ENCODE measurements at places on chromosomes 3 and 15.
A peak's percentile ranks its signal among the peaks of the same experiment; 100 is the strongest.

DNA sequence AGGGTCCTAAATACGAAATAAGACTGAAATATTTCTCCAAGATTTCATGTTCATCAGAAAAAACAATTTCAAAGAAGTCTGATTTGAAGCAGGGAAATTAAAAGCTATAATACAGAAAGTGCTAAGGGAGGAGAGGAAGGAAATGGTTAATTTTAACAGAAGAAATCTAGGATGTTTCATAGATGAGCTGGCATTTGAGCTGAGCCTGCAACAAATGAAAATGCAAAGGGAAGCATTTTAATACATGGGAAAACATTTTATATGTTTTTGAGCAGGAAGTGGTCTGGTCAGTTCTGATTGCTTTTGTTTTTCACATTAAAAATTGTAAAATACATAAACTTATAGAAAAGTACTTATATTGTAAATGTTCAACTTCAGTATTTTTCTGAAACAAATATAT lies 17.2 kb upstream of the RAP2B start:
- DNase-seq = no peak

- DNase-seq = no peak
Measured at GRCh38 chr15:48421362-48421761, 90.1 kb downstream of the DUT start.

GRCh38 chr3:73624821-73625665 lies at the start of gene PDZRN3:
TSS of gene PDZRN3 (minus strand) at chr3:73624941.
- peak; percentile 76 for DNase-seq

- no peak for DNase-seq
Measured at GRCh38 chr15:67290319-67290718, 35.7 kb downstream of the IQCH start.

DNA sequence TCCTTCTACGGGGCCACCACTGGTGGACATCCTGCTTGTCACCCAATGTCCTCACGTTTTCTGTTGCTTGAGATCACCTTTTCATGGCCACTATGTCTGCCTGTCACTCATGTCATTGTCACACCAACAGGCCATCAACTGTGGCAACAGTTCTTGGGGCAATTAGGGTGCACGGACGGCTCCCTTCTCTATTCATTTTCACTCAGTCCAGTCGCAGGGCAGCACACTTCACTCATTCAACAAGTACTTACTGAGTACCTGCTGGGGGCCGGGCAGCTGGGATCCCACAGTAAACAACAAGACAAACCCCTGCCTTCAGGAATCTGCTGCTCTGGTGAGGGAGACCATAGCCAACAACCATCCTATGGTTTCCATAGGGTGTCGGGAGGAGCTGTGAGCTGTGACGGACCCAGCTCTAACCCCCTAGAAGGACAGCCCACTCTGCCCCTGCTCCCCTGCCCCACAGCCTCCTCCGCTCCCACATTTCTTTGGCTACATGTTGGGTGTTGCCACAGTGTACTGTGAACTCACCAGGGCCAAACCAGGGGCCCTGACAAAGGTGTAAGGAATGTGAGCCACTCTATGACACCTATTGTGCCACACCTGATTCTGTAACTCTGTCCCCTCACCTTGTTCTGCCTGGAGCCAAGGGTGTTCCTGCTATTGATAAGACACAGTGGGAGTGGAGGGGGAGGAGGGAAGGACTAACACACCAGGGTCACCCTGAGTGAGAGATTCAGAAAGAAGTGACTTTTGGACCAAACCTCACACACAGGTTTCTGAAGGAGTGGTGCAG lies 1.9 kb downstream of the VILL start:
- DNase-seq = no peak

DNA sequence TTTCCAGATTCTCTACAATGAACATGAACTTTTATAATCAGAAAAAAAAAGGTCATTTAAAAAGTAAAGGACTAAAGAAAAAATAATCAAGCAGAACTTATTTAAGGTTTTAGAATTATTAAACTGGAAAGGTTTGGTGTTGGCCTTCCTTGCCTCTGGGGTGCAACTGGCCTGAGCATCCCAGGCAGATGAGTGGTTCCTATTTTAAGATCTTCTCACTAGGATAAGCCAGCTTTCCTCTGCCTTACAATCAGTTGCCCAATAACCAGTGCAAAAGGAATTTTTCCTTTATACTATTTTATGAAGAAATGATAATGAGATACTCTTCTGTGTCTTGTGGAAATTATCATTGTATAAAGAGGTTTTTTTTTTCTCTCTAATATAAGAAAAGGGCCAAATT lies 56.6 kb downstream of the SEC22A start:
- DNase-seq = no peak

GRCh38 chr3:61060411-61060861 lies 190.8 kb downstream of the FHIT start:
- DNase-seq = peak; percentile 26

DNA sequence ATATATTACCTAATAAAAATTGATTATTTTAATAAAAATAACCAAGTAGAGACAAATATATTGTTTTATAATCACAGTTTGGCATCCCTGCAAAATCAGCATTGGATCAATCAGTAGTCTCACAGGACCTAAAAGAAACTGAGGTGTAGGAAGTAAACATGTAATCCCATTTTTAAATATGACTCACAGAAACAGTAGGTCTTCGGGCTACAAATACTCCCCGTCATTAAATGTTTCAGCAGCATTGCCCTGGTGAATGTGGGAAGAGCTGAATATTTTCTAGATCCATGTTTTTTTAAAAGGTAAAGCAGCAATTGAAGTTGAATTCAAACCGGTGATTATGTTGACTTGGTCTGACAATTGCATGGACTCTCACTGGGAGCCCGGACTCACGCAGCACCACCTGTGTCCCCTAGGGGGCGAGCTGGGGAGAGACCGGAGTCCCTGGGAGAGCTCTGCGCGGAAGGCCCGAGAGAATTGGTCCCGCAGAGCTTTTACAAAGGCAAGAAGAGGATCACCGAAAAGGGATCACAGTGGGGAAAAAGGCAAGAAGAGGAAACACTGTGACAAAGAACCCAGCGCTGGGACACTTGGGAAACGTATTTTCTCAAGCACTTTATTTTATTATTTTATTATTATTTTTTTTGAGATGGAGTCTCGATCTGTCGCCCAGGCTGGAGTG lies 17.2 kb upstream of the USP3 start:
- DNase-seq = peak; percentile 94

GRCh38 chr15:99010768-99011167 lies 3.2 kb upstream of the PGPEP1L start:
- DNase-seq = no peak

GRCh38 chr3:126125341-126125740 lies 41.4 kb upstream of the SLC41A3 start:
- DNase-seq = no peak

GRCh38 chr3:90184861-90185260 lies 1077.4 kb downstream of the EPHA3 start:
- no peak for DNase-seq

GRCh38 chr3:14819671-14820070 lies 909 bp downstream of the FGD5 start:
- DNase-seq = no peak

DNA sequence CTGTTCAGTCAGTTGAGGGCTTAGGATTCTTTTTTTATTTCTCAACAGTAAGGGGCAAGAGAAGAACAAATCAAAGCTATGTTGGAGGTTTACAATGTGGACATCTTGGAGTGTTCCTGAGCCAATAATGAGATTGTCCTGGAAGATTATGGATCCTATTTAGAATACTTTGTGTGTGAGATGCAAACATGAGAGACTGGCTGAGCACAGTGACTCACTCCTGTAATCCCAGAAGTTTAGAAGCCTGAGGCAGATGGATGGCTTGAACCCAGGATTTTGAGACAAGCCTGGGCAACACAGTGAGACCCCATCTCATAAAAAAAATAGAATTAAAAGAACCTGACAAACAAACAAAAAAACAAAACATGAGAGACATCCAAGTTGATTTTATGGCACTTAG lies 351.6 kb downstream of the GAP43 start:
- no peak for DNase-seq

DNA sequence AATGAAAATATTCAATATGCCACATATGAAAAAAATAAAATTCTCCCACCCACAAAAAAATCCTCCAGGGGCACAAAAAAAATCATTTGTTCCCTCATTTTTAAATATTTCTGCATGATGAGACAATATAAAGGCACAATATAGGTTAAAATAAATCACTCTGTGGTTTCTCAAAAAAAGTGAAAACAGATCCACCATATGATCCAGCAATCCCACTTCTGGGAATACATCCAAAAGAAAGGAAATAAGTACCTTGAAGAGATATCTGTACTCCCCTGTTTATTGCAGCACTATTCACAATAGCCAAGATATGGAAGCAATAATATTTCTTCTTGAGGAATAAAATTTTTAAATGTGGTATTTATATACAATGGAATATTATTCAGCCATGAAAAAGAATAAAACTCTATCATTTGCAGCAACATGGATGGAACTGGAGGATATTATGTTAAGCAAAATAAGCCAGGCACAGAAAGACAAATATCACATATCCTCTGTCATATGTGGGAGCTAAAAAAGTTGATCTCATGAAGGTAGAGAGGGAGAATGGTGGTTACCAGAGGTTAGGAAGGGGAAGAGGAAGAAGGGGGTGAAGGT lies 1.5 kb downstream of the ATP8B4 start:
- DNase-seq = no peak

GRCh38 chr15:33168444-33168843 lies 26.1 kb downstream of the FMN1 start:
- no peak for DNase-seq

DNA sequence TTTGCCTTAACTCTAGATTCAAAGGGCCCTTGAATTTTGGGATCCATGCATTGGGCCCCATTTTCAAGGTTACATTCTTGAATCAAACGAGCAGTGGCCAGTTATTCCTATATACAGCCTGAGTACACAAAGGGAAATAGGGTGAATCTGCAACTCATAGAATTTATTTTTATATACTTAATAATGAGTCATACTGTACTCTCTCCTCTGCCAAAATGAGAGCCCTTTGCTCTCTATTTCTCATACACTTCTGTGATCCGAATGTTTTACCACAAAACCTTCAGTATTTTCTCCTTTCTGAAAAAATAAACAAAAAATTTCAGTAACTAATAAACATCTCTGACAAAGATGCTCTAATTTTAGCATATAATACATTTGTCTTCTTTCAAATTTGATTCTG lies 116.7 kb downstream of the SERPINI1 start:
- DNase-seq = no peak

DNA sequence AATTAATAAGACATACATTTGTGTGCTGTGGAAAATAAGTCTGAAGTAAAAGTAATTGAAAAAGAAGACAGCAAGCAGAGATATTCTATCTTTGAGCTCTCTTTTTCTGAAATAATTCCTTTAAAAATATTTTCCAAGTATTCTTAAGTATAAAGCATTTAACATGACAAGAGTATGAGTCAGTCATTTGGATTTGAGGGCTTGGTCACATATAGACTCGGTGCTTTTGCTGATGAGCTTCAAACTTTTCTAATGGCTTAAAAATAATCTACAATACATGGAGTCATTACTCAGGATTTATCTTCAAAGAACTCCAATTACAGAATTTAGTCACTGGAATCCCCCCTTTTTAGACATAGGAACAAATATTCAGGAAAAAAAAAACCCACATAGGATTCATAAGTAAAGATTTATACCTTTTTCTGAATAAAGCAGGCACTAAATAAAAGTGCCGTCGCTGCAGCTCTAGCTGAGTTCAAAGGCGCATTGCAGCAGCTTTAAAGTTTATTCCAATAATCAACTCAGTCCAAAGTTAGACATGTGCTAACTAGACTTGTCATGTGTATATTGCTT lies 147.5 kb downstream of the CTNNB1 start:
- no peak for DNase-seq

GRCh38 chr3:107213044-107213669 lies 164.1 kb upstream of the CCDC54 start:
- DNase-seq = no peak

DNA sequence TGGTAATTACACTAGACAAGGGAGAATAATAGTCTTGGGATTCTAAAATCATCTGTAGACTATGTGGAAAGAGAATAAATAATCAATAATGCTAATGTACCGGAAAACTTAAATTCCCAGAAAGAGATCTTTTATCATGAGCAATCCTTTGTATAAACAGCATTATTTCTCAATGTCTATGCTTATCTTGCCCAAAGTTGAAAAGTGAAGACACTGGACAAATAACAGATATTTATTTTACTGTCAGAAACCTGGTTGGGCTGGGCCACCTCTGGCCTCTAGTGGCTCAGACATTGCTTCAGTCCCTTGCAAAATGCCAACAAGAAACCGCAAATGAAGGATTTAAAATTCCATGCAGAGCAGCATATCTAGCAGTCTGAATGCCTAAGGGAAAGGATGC lies 409.9 kb downstream of the FHIT start:
- no peak for DNase-seq

DNA sequence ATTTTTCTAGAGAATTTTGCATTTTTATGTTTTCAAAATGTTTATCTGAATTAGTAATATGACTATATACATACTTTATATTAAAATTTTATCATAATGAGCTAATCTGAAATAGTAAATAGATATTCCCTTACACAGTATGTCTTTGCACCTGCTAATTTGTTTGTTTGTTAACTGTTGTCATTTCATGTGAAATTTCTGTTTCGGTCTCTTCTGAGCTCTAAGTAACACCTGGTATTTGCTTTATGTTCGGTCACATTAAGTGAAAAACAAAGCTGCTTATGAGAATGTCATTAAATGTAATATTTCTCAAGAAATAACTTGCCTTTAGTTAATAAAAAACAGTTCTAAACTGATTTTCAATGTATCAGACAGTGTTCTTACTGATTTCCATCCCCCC lies 61.1 kb downstream of the FNDC3B start:
- DNase-seq = no peak

GRCh38 chr15:65790694-65791334 lies 1.3 kb downstream of the DENND4A start:
- DNase-seq = no peak
